ENCODE measurements at places on chromosomes 7 and 10.

GRCh38 chr10:18364987-18365775 is 225.0 kb downstream of the CACNB2 start:
- no peak for DNase-seq

GRCh38 chr7:120475994-120476393 is 203.0 kb downstream of the KCND2 start:
- DNase-seq: no peak

DNA sequence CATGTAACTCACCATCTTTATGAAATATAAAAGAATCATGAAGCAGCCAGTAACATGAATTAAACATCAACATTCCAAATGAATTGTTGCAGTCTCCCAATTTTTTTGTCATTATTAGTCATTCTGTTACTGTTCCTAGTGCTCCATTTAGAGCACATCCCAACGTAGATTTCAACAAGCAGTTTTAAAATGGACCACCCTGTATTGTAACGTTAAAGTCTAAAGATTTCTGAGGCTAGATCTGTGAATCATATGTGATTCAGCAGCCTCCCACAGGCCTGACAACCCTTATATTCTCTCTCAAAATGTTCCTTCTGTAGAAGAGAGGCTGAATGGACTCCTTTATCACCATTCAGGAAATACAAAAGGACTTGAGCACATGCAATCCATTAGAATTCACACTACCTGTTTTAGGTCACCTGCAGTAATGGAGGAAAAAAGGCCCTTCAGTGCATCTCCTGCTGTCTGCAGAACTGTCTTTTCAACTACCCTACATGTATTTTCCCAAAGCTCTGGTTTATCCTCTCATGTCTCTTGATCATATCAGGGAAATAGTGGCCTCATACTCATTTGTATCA is 81.4 kb downstream of the CACNA2D1 start:
- DNase-seq: no peak

- peak; percentile 12 for DNase-seq
Observed at GRCh38 chr10:103276896-103277712, at the start of gene INA. INA (plus strand) TSS chr10:103277138; CDS start chr10:103277212, 74 bp downstream.

DNA sequence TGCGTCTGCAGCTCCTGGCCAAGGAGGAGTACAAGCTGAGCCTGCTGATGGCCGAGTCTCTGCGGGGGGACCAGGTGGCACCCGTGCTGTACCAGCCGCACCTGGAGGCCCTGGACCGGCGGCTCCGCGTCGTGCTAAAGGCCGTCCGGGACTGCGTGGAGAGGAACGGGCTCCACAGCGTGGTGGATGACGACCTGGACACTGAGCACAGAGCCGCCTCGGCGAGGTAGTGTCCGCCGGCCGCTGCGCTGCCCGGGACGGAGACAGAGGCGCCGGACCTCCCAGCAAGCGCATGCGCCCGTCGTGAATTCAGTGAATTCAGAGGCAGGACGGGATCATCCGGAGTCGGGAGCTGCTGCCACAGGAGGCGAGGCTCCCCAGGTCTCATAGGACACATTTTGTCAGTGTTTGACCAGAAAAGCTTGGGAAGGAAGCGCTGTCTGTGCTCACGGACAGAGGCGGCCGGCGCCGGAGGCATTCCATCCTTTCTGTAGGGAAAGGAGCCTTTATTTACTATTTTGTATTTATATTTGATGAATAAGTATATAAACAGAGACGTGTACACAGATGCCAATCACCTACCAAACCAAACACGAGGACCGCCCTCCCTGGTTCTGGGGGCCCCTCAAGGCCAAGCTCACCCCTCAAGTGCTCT is 30.1 kb upstream of the FOXL3 start:
- no peak for DNase-seq

DNA sequence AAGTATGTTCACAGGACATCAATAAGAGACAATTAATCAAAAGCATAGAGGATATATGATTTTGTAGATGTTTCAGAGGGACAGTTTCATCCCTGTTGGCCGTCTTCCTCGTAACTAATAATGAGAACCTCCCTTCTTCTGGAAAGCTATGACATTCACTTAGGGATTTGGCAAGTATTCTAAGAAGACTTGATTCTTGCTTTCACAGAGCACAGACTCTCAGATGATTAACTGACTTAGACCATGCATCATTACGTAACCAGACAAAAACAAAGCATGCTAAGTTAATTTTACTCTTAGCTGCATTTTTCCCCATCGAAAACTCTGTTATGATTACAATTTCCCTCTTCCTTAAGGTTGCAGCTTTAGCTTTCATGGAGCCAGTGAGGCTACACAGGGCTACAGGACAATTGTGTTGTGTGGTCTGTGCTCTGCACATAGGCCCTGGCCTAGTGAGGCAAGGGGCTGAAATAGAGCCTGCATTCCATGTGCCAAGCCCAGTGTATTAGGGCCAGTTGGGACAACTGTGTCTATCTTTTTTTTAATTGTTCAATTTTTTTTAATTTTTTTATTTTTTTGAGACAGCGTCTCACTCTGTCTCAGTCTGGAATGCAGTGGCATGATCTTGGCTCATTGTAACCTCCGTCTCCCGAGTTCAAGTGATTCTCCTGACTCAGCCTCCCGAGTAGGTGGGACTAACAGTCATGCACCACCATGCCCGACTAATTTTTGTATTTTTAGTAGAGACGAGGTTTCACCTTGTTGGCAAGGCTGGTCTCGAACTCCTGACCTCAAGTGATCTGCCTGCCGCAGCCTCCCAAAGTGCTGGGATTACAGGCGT is 105.3 kb downstream of the PLXDC2 start:
- DNase-seq: no peak

DNA sequence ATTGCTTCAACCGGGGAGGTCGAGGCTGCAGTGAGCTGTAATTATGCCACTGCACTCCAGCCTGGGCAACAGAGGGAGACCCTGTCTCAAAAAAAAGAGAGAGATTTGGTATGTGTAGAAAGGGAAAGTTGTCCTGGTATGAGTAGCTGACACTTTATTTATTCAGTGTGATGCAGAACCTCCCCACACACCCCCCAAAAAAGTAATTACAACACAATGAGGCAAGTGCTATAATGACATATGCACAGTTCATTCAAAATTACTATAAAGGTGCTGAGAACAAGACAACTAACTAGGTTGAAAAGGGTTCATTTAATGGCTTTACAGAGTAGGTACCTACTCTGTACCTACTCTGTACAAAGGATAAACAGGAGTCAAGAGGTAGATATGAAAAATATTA is 80.2 kb downstream of the PDSS1 start:
- no peak for DNase-seq

DNA sequence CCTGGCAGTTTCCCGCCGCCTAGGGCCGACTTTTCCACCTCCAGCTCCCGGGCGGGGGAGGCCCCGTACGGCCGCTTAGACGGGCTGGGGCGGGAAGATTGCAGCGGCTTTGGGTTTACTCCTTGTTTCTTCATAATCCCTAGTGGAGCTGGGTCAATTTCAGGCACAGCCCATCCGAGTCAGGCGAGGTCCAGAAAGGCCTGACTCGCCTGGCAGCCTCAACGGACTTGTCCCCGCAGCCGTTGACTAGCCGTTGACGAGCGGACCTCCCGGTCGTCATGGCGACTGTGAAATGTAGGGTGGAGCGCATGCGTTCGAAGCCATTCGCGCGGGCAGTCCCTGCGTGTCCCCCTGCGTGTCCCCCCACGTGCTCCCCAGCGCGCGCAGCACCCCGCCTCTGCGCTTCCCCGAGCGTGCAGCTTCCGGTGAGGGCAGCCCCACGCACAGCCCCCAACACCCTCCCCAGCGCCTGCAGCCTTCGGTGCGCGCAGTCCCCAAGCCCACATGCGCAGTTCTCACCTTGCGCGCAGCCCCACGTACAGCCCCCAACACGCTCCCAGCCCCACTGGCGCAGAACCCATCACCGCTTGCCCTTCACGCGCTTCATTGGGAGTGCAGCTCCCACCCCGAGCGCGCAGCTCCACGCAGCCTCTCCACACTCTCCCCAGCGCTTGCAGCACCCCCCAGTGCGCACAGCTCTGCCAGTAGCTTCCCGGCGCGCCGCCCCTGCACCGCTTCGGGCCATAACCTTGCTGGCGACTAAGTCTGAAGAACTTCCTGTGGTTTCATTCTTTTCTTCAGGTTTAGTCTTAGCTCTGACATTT is 67.8 kb downstream of the TBX20 start:
- DNase-seq: no peak

- no peak for DNase-seq
Observed at GRCh38 chr7:142806022-142806356, 35.2 kb downstream of the PRSS2 start.

GRCh38 chr7:149415391-149416071 is 45.3 kb downstream of the ZNF777 start:
- DNase-seq: no peak

GRCh38 chr7:35871856-35872255 is 71.0 kb downstream of the SEPTIN7 start:
- no peak for DNase-seq

DNA sequence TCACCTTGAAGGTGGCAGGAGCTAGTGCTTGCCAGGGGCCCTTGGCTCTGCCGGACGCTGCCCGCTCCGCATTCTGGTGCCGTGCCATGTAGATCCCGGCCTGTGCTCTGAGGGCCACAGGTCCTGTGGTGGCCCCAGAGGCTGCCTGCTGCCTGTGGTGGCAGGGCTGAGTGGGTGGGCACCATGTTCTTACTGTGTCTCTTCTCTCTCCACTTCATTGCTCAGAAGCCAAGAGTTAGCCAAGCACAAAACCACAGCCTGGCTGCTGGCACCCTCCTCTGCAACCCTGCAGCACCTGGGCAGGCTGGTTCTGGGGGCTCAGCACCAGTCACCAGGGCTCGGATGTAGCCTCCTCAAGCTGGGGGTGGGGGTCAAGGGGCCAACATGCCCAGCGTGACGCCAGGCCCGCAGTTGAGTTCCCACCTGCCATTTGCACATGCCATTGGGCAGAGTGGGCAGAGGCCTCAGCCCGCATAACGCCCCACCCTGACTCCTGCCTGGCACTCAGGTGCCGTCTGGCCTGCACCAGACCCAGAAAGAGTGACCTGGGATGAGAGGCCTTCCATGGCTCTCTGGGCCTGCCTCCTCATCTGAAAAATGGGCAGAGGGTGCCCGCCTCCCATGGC is 16.3 kb downstream of the ZMIZ1 start:
- DNase-seq: no peak

DNA sequence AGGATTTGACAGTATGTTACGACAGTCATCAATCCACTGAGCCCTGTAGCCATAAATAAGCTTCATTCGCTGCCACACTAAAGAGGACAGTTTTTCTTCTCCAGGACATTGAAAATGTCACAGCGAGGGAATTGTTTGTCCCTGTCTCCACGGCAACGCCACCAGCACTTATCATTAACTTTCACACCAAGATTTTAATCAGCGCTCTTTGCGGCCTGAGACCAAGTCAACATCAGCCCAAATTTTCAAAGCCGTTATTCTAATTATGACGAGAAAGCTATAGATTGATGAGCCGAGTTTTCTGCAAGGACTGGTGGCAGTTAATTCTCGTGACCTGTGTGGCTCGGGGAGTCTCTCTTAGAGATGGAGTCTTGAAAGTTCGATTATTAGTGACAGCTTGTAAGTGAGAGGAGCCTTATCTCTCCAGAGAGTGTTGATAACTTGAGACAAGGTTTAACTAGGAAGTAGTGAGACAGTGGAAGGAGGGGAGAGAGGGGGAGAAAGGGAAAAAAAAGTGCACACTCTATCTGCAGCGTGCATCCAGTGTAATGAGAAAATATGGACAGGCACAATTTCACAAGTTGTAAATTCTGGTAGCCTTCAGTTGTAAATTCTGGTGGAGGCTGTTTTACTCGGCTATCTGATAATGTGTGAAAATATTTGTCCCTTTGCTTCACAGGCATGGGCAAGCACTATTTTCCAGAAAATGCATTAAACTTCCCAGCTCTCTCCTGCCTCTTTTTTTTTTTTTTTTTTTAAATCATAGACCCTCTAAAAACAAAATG is 473.3 kb downstream of the LRMDA start:
- DNase-seq: no peak

GRCh38 chr10:96560966-96561887 is 25.6 kb downstream of the TM9SF3 start:
- DNase-seq: no peak

GRCh38 chr10:103983367-103983911 is 16.5 kb downstream of the SLK start:
- no peak for DNase-seq

DNA sequence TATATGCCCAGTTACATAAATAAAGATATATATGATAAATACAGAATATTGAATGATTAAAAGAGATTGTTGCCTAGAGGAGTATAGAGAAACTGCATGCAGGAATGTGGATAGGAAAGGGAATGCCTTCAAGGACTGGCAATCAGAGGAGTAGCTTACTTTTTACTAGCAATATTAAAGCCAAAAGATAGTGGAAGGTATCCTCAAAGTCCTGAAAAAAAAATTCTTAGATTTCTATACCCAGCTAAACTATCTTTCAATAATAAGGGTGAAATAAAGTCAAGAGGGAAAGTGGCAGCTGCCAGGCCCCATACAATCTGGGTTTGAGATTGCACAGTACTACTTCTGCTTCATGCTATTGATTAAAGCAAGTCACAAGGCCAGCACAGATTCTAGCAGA is 733.2 kb downstream of the GATA3 start:
- DNase-seq: no peak

DNA sequence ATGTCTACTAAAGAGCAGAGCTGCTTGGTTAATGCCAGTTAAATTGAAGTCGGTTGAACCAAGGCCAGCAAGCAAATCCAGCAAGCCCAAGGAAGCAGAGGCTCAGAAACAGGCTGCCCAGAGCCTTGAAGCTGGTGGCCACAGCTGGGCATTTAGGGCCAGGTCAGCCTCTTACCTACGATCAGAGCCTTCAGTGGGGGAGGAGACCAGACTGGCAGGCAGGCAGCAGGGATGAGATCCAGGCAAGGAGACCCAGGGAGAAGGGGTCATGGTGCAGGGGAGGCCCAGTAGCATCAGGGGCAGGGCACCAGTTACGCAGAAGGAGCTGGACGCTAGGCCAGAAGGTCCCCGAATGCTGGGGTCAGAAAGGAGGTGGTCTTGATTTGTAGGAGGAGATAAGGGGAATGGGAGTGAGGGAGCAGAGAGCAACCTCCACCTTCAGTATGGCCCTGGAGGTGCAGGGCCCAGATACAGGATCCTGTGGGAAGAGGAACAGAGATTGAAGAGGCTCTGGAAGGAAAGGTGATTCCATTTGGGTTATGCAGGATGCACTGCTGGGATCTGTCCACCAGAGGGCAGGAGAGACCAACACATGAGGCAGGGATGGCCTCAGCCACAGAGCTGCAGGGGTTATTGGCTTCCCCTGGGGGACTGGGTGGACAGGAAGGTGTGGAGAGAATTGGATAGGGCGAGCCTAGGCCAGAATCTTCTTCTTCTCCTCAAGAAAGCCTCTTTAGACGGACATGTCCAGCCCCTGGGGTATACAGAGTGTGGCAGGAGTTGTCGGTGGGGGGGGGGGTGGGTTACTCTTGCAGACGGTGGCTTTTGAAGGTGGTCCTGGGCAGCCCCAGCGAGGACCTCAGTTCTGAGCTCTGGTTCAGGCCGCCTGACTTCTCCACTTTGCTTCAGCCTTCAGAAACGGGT is 132.6 kb upstream of the PODXL start:
- peak; percentile 57 for DNase-seq

DNA sequence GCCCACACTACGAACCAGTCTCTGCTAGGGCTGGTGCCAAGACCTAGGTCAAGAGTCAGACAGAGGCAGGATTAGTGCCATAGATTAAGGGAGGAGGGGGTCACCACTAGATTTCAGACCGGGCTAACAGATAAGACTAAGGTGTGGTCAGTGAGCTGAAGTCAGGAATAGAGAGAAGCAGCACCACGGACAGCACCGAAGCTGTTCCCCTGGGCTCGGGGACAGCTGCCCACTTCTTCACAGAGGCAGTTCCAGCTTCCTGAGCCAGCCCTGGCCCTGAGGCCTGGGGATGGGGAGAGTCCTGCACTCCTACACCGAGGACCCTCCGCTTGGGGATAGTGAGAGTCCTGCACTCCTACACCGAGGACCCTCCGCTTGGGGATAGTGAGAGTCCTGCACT is 11.2 kb upstream of the JAKMIP3 start:
- DNase-seq: no peak
